Ammon's horn (tissue), 1 donor: ENCODE measurements at places on chromosomes 11 and 22.
A peak's percentile ranks its signal among the peaks of the same experiment; 100 is the strongest.

DNA sequence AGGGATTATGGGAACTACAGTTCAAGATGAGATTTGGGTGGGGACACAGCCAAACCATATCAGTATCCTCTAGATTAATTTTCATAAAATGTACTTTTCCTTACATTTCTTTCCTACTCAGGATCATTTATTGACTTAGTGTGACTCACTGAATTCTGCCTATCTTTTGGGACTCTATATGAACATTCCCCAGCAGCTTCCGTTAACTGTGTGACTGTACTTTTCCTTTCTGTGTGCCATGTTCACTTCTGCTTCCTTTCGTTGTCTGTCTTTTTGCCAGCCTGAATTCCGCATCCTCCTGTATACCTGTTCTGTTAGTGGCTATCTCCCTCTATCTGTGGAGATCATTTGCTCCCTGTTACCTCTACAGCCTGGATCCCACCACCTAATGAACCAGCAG, 48.8 kb downstream of the SPECC1L start:
- DNase-seq, result no peak

GRCh38 chr11:20008871-20009644, 151.2 kb downstream of the DBX1 start:
- DNase-seq, result no peak

DNA sequence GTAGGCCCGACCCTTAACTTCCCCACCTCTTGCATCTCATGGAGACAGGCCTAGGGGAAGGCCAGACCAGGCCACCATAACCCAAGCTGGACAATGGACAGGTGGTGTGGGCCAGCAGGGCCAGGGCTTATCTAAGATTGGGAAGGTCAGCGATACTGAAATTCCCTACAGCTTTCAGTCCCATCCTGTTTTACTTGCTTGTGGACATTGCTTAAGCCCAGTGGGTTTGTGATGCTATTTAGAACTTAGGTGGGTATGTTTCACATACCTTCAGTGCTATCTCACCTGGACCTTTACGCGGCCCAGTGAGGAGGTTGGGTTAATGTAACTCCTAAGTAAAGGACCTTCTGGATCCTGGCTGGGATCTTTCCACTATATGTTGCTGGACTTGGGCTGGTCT, 1.7 kb downstream of the FADS2 start:
- DNase-seq, result no peak

DNA sequence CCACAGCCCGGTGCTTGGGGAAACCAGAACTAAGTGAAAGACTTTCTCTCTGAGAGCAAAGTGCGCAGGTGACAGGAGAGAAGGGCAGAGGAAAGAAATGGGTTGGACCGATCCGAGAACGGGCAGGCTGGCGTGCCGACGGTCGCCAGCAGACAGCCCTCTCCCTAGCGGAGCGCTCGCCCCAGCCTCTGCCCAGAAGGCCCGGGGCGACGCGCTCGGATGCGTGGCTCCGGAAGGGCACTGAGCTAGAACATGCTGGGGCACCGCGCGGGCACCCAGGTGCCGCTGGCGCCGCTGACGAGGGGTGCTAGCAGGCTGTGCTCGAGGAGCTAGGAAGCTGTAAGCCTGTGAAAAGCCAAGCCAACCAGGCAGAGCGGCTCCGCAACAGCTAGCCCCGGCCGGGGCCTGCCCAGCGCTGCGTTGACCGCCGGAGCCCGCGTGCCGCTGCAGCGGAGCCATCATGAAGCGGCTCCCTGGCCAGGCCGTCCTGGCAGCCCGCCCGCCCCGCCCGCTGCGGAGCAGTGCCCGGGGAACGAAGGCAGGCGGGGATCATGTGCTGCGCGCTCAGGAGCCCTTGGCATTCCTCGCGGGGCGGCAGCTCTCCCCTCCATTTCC, 22.1 kb upstream of the RRAS2 start:
- DNase-seq, result peak; percentile 72

- no peak for DNase-seq
Measured at GRCh38 chr11:128391811-128392210, 195.5 kb downstream of the ETS1 start.

DNA sequence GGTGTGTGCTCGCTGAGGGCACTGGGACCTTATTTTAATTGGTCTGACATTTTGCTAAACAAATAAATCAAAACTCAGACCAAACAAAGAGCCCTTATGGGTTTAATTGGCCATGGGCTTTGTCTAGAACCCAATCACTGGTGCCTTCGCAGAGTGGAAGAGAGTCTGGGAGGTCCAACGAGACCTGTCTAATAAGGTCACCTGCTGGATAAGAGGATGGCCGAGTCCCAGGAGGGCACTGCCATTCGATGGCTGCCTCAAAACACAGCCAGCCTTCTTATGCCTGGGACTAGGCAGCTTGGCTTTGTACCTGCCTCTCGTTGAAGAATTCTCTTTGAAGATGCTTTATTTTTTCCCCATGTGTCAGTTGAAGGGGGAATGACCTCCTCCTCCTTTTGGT, 171.1 kb downstream of the CEP164 start:
- DNase-seq, result no peak

DNA sequence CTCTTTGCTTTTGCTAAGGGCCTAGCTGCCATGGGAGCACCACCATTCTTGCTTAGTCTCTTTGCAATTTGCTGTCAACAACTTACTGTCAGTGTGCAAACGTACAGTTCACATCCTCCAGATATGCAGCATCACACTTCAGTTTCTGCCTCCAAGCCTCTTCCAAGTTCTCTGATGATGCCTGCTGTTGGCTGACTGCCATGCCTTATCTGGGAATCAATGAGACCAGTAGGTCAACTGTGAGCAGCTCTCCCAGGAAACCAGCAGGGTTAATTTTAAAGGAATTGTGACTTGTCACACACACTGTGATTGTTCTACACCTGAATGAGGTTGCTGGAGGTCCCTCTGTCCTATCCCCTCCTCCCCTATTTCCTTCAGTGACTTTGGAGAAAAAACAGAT, 56.0 kb downstream of the COPB1 start:
- DNase-seq, result peak; percentile 14

- no peak for DNase-seq
Measured at GRCh38 chr11:73262851-73263495, 9.2 kb upstream of the P2RY6 start.

GRCh38 chr11:117970400-117971024, 15.7 kb upstream of the IL10RA start:
- DNase-seq, result peak; percentile 49

- DNase-seq, result peak; percentile 42
Measured at GRCh38 chr11:110497231-110497978, 67.7 kb downstream of the FDX1 start.

DNA sequence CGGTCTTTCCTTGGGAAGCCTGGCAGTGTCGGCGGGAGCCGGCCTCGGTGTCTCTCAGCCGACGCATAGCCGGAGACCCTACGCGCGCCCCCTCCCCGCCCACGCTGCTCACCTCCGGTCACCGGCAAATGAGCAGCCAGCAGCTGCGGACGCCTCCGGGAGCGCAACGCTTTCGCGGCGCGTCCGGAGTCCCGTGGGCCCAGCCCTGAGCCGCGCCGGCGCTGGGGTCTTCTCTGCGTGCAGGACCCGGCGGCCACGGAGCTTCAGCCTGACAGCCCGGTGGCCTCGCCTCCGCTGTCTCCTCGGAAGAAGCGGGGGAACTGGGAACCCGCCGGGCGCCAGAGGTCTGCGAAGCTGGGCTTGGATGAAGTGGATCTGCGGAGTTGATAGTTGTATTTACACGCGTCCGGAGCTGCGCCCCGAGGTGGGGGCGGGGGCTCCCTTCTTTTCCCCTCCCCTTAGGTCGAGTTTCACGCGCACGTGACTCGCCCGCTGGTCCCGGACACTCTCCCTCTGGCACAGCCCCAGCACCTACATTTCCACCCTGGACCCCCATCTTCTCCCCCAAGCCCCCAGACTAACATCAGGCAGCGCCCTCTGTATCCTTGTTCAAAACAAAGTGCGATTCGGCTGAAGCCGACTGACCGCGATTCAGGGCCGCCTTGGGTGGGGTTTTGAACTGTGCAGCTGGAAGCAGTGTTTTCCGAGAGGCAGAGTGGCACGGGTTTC, at the start of gene SLC43A1:
TSS of gene SLC43A1 (minus strand) at position 371 of the 729 bp plus-strand sequence. CDS start 1,591 bp downstream, outside the sequence.
- DNase-seq, result no peak

DNA sequence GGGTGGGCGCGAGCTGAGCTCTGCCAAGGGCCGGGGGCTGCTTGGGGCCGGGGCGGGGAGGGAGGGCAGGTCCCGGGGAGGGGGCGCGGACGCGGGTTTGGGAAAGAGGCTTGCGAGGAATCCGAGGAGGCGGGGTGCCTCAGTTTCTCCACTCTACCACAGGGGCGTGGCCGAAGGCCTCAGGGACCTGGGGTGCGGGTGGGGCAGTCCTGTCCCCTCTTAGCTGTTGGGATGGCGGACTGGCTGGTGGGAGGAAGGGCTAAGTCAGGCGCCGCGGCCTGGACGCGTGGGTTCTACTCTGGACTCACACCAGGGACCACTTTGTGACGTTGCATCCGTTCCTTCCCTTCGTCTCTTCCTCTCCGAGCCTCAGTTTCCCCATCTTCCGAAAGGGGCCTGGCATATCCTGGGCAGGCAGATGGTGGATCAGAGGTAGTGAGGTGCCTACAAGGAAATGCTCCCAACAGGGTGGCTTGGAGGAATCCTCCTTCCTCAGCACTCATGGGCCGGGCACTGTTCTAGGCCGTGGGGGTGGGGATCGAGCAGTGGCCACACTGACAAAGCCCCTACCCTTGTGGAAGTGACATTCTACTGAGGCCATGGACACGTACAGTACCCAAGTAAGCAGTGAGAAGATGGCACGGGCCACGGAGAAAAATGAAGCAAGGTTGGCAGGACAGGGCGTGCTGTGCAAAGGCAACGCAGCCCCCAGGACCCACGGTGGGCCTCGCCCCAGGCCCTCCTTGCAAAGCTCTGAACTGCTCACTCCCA, 13.2 kb downstream of the IGLL1 start:
- DNase-seq, result no peak

GRCh38 chr22:39138357-39138997, 14.0 kb downstream of the CBX7 start:
- no peak for DNase-seq

- peak; percentile 77 for DNase-seq
Measured at GRCh38 chr22:20783844-20784723, 10.2 kb downstream of the SERPIND1 start.

- DNase-seq, result no peak
Measured at GRCh38 chr11:134742956-134743819, 331.1 kb upstream of the B3GAT1 start.

DNA sequence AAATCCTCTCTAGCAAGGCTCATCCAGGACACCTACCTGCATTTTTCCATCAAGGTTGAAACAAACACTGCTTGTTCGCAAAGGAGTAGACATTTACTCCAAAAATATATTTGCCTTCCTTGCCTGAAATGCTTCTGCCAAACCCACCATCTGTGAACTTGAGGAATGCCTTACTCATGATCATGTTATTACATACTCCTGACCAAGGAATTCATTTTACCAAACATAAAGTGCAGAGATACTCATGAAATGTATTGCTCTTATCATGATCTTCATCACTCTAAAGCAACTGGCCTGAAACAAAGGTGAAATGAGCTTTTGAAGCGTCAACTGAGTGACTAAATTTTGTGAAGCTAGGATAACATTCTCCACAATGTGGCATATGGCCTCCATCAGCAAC, 243.1 kb upstream of the CCDC179 start:
- DNase-seq, result no peak

- DNase-seq, result no peak
Measured at GRCh38 chr11:96230686-96231085, 112.3 kb downstream of the MAML2 start.

DNA sequence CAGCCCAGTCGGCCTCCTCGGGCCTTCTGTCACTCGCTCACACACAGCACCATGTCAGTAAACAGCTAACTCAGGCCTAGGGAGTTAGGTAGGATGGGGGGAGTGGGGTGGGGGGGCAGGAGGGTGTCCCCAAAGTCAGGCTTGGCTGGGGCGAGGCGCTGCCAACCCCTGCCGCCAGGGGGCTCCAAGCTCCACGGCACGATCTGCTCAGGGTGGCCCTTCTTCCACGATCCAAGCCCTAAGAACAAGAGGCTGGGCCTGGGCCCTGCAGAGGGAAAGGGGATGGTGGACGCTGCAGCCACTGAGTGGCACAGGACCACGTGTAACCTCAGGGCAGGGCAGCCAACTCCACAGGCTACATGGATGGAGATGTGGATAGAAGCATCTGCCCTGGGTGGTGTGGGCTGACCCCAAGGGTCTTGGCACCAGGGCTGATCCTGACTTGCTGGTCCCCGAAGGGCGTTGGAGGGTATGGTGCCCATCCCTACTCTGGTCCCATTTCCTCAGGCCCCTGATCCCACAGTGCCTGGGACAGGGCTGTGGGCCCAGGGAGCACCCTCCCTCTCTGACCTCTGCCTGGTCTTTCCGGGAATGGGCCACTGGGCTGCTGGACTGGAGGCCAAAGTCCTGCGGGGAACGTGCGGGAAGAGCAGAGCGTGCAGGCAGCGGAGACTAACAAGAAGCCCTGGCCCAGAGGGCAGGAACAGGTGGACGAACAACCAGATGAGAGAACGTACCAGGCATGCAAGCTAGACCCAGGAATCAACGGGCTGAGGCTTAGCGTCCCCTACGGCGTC, 29.1 kb upstream of the TXNRD2 start:
- peak; percentile 78 for DNase-seq

DNA sequence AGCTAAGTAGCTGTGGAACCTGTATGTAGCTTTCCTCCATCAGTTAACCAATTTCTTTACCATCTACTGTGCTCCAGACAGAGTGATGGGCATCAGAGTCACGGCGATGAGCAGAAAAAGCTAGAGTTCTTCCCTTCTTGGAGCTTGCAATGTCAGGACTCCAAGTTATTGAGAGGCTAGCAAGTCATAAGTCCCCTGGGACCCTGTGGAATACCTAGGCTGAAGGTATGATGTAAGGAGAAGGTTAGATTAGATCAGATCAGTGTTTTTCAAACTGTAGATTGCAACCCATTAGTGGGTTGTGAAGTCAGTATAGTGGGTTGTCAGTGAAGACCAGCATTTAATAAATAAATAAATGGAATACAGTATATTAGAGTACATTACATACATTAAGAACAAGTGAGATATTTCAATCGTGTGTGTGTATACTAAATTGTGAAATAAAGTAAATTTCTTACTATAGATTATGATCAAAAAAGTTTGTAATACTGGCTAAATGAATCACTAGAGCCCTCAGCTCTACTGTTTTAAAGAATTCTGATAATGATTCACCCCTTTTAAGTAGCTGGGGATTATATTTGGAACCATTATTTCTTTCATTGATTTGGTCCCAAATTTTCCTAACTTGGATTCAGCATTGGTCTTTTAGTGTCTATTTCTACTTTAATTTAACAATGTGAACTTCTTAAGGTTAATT, 52.3 kb downstream of the RASSF10 start:
- no peak for DNase-seq

GRCh38 chr11:13160806-13161205, 116.8 kb upstream of the BMAL1 start:
- DNase-seq, result no peak

GRCh38 chr11:113564527-113565130, 89.4 kb upstream of the DRD2 start:
- no peak for DNase-seq

GRCh38 chr11:109772892-109773291, 320.3 kb upstream of the ZC3H12C start:
- DNase-seq, result peak; percentile 62

GRCh38 chr22:35135165-35135564, 69.2 kb downstream of the ISX start:
- no peak for DNase-seq

- DNase-seq, result no peak
Measured at GRCh38 chr22:42066937-42067336, 3.7 kb downstream of the NAGA start.

- no peak for DNase-seq
Measured at GRCh38 chr11:60762851-60763691, 6.4 kb downstream of the MS4A15 start.

GRCh38 chr11:37558619-37559210, 960.7 kb upstream of the RAG2 start:
- DNase-seq, result no peak

GRCh38 chr11:72511393-72512047, 77.2 kb upstream of the CLPB start:
- no peak for DNase-seq
